HuH-7 (cell line): ENCODE measurements at places on chromosomes 2 and 18.
A peak's percentile ranks its signal among the peaks of the same experiment; 100 is the strongest.

DNA sequence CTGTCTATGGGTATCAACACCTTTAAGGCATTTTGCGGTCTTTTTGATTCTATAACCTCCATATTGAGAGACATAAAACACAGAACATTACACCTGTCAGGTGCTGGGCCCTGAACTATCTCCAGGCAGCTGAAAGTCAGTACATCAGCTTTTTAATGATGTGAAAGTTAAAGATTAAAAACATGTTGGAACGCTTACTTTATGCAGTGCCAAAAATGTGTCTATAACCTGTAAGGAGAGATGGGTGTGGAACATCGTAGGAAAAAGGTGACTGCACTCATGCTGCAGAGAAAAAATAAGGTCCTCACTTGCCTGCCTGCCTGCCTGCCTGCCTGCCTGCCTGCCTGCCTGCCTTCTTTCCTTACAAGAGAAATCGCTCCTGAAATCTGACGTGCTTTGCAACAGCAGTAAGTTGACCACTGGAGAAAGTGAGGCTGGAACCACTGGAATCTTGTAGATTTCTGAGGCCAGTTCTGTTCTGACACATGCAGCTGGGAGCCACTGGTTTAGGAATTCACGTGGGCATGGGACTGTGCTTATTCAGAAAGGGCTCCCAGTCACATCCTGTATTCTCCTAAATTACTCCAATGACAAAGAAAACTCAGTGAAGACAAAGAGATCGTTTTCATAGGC, 34.1 kb downstream of the BCL11A start:
- DNase-seq: no peak

DNA sequence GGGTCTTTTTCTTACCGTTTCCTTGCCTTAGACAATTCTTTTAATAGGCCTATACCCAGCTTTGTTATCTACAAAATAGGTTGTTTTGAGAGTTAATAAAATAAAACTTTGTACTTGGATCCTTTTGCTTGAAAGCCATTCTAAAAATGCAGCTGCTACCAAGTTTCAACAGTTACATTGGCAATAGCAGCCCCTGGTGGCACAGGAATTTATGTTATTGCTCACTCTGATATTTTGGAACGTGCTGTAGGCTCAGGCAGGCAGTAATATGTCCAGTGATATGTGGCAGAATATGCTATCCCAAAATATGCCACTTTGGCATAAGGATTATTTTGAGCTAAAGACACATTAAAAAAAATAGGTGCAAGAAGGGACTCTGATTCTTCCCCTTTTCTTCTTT, 6.7 kb upstream of the COMMD1 start:
- DNase-seq: no peak

GRCh38 chr2:76752506-76752905, 769.7 kb downstream of the LRRTM4 start:
- DNase-seq: no peak

DNA sequence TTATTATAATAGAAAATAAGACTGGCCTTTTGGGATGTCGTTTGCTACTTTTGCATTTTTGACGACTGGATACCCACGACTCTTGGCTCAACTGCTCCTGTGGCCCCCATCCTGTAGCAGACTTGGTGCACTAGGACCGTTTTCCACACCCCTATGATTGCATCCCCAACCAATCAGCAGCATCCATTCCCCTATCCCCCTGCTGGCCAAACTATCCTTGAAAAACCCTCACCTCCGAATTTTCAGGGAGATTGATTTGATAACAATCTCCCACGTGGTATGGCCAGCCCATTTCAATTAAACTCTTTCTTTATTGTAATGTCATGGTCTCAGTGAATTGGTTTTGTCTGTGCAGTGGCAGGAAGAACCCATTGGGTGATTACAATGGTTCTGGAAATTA, 37.9 kb upstream of the TTR start:
- no peak for DNase-seq

GRCh38 chr2:62559582-62559981, 53.6 kb upstream of the TMEM17 start:
- DNase-seq: no peak

GRCh38 chr2:121015971-121016485, 269.0 kb downstream of the TFCP2L1 start:
- DNase-seq: no peak

- no peak for DNase-seq
Observed at GRCh38 chr18:60898111-60898510, 435.1 kb upstream of the CDH20 start.

DNA sequence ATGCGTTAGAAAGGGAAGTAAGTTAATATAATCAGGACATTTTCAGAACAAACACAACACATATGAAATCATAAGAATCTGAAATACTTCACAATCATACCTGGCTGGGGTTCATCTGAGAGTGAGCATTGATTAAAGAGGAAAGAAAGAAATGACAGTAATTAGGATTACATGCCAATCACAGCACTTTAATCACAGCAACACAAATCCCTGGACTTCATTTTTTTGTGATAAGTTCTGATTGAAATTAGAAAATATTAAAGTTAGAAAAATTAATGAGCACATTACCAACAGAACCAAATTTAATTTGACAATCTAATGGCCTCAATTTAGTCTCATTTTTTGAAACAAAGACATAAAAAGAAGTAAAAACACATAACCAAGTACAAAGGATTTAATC, 121.9 kb downstream of the LRP2 start:
- no peak for DNase-seq

GRCh38 chr2:196163285-196163684, 8.1 kb downstream of the STK17B start:
- no peak for DNase-seq

DNA sequence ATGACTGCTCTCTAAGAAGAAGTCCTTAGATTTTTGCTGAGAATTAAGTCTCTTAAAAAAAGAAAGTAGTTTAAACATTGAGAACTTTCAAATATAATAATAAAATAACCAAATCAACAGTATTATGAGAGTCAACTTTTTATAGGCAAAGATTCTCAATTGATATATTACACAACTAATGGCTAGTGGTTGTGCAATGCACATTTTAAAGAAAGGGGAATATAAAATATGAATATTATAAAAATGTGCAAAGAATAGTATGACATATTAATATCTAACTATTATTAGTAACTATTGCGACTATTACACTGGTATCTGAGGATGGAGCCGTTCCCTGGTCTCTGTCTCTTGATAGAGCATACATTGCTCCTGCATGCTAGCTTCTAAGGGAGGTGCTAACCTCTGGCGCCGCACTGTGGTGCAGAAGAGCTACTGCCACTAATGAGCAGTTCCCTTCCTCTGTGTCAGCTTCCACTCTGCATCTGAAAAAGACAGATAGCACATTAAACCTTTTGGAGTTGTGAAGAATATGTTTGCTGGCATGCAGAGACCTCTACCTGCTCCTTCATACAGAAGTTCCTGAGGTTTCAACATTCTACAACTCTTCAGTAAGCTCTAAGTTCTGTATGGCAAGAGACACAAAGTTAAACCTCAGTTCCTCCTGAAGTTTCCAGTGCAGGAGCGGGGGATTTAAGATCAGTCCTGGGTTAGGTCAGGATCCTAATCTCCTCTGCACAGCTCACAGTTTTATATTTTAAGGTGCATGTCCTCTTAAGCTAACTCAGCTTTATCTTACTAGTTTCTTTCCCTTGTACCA, 3.5 kb upstream of the SLC9A2 start:
- DNase-seq: peak; percentile 73

GRCh38 chr2:60794271-60794863, 38.3 kb downstream of the PAPOLG start:
- peak; percentile 26 for DNase-seq

DNA sequence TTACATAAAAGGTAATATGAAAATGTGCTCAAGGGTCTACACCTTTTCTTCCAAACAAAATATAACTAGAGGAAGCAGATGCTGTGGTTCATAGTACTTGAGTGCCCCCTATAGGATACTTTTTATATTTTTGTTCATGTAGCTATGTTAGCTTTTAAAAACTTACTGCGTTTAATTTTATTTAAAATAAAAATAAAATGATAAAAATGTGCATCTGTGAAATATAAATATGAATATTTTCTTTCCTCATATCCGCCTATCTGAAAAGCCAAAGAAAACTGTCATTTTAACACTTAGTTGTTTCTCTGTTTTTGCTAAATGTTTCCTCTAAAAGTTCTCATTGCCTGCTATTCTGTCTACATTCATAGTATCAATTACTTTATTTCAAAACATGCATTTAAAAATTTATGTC, 9.6 kb upstream of the LRP1B start:
- peak; percentile 6 for DNase-seq

- no peak for DNase-seq
Observed at GRCh38 chr2:219918944-219919343, 291.5 kb downstream of the SLC4A3 start.

GRCh38 chr2:89833116-89833779, 1141.8 kb downstream of the RPIA start:
- DNase-seq: no peak

GRCh38 chr18:31241425-31241824, 76.5 kb upstream of the DSG1 start:
- no peak for DNase-seq

DNA sequence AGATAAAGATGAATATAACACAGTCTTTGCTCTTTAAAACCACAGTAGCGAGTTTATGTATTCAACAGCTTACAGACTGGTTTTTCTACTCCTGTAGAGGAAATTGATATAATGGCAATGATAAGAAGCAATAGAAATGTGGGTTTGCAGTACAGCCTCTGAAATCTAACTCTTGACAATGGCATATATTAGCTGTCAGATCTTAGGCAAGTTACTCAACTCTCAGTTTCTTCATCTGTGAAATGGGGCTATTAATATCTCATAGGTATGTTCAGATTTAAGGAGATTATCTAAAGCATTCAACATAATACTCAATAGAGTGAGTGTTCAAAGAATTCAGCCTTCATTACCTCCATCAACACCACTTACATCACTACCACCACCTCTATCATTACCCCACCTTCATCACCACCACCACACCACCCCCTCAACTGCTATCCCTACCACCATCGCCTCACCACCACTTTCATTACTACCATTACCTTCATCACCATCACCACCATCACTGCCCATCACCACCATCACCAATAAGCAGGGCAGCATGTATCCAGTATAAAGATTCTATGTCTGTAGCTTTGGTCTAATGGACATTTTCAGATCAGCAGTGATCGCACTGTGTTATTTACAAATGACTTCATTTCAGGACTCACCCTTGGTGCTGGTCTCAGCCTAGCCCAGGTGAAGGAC, 22.7 kb downstream of the AOX1 start:
- no peak for DNase-seq

- no peak for DNase-seq
Observed at GRCh38 chr2:241001413-241002274, 3.2 kb downstream of the SNED1 start.

DNA sequence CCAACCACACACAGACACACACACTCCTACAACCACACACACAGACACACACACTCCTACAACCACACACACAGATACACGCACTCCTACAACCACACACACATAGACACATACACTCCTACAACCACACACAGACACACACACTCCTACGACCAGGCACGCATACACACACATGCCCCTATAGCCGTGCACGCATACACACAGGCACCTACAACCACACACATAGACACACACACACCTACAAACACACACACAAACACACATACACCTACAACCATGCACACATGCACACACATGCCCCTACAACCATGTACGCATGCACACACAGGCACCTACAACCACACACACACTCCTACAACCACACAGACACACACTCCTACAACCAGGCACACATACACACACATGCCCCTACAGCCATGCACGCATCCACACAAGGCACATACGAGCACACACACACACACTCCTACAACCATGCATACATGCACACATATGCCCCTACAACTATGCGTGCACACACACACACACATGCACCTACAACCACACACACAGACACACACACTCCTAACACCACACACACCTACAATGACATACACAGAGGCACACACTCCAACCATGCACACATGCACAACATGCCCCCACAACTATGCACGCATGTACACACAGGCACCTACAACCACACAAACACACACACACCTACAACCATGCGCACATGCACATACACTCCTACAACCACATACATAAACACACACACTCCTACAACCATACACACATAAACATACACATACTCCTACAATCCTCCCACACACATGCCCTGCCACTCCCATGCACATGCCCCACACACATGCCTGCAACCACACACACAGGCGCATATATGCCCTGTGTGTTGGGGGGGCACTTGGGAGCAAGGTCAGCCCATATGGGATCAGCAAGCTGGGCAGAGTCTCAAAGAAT, 19.1 kb upstream of the TEX51 start:
- DNase-seq: no peak

DNA sequence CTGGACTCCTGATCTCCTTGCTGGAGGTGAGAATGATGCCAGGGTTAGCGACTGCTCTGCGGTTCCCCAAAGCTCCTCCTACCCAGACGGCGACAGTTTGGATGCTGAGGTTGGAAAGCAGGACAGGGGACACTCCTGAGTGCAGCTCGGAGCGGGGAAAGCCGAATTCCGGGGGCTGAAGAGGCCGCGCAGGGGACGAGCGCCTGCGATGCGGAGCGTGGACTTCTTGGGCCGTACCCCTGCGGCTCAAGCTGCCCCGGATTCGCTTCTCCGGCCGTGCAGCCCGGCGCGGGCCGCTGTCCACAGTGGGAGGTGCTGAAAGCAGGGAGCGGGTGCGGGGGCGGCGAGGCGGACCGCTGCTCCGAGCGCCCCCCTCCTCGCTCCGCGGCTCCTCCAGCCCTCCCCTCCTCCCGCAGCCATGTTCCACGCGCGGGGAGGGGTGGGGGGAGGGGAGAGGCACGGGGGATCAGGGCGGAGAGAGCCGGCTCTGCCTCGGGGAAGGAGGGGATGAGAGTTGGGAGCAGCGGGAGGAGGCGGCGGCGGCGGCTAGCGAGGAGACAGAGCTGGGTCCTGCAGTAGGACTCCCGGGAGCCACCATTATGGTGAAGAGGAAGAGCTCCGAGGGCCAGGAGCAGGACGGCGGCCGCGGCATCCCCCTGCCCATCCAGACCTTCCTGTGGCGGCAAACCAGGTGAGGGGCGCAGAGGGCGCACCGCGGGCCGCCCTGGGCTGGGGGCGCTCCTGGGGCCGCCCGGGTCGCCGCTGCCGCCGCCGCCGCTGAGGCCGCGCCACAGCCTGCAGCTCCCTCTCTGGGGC, at the start of gene UNC80:
UNC80 (plus strand) TSS at position 359 of the 816 bp plus-strand sequence; CDS start at position 600, 241 bp downstream.
- peak; percentile 70 for DNase-seq

- DNase-seq: no peak
Observed at GRCh38 chr2:128452536-128453530, 134.2 kb upstream of the HS6ST1 start.

DNA sequence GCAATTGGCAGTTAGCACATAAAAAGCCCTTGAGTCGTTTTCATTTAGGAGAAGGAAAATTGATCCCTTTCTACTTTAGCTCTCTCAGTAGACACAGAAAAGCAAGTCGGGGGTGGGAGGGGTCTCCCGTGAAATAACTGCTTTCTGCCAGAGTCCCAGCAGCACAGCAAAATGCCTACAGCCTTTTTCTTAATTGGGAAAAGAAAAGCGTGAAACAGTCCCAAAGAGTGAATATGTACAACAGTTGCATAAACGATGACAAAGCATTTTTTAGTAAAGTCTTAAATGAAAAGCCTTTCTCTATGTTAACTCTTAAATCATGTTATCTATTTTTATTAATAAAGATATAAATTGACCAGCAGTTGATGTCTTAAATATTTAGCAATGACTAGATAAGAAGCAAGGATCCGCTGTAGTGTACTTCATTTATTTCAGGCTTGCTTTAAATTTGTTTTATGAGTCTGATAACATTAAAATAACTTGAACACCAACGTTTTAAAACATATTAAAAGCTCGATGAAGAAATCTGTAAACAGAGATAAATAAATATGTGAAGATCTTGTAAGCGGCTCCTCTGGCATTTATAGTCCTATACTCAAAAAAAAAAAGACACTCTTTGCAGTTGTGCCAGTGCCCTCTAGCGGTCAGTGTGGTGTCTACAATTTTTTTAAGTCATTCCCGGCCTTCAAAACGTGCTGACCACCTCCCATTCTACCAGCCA, 42.3 kb upstream of the ATIC start:
- peak; percentile 39 for DNase-seq
